ENCODE measurements at places on chromosomes 1 and 21. TPM values are rescaled to one million over a fixed set of nuclear protein-coding genes. Genes with fewer than 3 reads are reported as not detected.

The VN1R5 gene
- not detected for polyA plus RNA-seq

The HSPA6 gene
- 21.1 TPM for polyA plus RNA-seq

The REN gene
- polyA plus RNA-seq, result 0.75 TPM

The GCLM gene
- polyA plus RNA-seq, result 8.7 TPM

The LSS gene
- 88.0 TPM for polyA plus RNA-seq

The PTPN7 gene
- 2.9 TPM for polyA plus RNA-seq

The C1orf115 gene
- polyA plus RNA-seq, result 18.9 TPM

The PCP4L1 gene
- 9.3 TPM for polyA plus RNA-seq

The BEND5 gene
- 1.3 TPM for polyA plus RNA-seq

The TRPM2 gene
- 7.4 TPM for polyA plus RNA-seq

The LEFTY2 gene
- 0.11 TPM for polyA plus RNA-seq

The CA14 gene
- 0.30 TPM for polyA plus RNA-seq

The HES4 gene
- 37.7 TPM for polyA plus RNA-seq

The UTS2 gene
- polyA plus RNA-seq, result 1.8 TPM

The SUSD4 gene
- polyA plus RNA-seq, result 2.8 TPM

The NR0B2 gene
- polyA plus RNA-seq, result 1.6 TPM

The UBIAD1 gene
- 7.5 TPM for polyA plus RNA-seq

The PDE4B gene
- 30.5 TPM for polyA plus RNA-seq

The KRTAP10-2 gene
- polyA plus RNA-seq, result not detected

The CA6 gene
- polyA plus RNA-seq, result not detected

The GJC2 gene
- 1.5 TPM for polyA plus RNA-seq

The UBQLN4 gene
- 16.2 TPM for polyA plus RNA-seq

The OR2L5 gene
- polyA plus RNA-seq, result not detected

The LIN28A gene
- polyA plus RNA-seq, result not detected

The ZSCAN20 gene
- polyA plus RNA-seq, result 0.67 TPM

The RGS8 gene
- polyA plus RNA-seq, result 0.02 TPM

The CHI3L2 gene
- polyA plus RNA-seq, result 206 TPM

The CYP4A22 gene
- 0.16 TPM for polyA plus RNA-seq

Measured in lung (tissue), 17 donors.